ENCODE measurements at places on chromosomes 13 and 19.
A peak's percentile ranks its signal among the peaks of the same experiment; 100 is the strongest.

DNA sequence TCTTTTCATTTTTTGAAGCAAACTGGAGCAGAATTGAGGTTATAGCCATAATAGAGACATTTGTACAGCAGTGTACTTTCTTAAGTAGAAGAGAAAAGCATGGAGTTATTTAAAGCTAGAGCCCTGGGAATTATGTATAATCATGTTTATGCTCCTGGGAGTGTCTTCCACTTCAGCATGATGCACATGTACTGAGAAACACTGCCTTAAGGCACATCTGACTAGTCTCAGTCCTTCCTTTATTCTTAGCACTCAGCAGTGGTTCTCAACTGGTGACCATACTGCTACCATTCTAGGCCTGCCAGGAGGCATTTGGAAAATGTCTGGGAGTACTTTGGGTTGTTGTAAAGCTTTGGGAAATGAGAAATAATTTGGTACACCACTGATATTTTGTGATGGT, 45.8 kb downstream of the VWA8 start:
- no peak for DNase-seq

DNA sequence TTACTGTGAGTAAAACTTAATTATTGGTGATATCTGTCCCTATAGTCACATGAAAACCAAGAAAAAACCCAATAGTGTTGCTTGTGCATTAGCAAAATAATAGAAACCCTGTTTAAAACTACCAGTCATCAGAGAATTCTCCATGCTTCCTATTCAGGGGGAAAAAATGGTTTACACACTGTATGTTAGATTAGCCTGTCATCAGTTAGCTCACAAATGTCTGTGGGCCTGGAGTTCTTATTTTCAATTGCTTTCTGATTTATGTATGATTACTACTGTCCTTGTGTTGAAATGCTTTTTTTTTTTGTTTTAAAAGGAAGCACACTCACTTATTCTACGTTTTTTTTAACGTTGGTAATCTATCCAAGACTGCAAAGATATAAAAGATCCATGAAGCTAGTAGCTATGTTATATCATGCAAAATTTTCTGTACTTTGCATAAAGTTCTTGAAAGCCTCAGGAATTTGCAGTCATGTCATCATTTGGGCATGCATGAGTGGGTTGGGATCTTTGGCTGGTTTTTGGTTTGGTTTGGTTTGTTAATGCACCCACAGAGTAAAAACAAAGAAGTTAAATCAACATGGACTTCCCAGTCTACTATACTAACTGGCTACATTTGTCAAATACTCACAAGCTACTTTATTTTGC, 25.9 kb downstream of the RXFP2 start:
- DNase-seq: no peak

DNA sequence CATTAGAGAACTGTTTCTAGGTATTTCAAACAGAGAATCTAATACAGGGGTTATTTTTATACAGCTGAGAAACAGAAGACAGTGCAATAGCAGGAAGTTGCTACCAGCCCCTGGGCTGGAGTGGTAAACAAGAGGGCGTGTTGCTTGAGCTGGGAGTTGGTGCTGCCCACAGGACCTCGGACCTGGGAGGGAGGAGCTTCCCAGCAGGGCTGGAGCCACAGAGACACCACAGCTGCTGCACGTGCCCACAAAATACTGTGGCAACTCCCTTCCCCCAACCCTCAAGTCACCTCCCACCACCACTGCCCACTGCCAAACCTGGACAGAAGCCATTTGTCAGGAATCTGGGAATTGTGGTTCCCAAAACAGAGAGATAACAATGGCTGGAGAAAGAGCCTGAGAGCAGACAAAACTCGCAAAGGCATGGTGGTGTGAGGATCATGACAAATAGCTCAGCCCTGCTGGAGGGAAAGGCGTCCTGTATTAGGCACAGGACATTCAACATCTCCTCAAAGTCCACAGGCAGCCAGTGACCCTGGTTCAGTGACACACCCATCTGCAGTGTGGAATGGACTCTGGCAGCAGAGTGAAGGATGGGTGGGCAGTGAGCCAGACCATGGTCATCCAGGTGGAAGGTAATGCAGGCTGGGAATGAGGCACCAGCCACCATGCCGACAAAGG, 57.2 kb downstream of the SPATA13 start:
- peak; percentile 81 for DNase-seq

GRCh38 chr19:14473073-14473977, 1.8 kb downstream of the PTGER1 start:
- DNase-seq: peak; percentile 44

GRCh38 chr13:71876648-71877255, 9.7 kb upstream of the DACH1 start:
- no peak for DNase-seq

GRCh38 chr19:45542234-45542668, 35.0 kb downstream of the VASP start:
- no peak for DNase-seq

DNA sequence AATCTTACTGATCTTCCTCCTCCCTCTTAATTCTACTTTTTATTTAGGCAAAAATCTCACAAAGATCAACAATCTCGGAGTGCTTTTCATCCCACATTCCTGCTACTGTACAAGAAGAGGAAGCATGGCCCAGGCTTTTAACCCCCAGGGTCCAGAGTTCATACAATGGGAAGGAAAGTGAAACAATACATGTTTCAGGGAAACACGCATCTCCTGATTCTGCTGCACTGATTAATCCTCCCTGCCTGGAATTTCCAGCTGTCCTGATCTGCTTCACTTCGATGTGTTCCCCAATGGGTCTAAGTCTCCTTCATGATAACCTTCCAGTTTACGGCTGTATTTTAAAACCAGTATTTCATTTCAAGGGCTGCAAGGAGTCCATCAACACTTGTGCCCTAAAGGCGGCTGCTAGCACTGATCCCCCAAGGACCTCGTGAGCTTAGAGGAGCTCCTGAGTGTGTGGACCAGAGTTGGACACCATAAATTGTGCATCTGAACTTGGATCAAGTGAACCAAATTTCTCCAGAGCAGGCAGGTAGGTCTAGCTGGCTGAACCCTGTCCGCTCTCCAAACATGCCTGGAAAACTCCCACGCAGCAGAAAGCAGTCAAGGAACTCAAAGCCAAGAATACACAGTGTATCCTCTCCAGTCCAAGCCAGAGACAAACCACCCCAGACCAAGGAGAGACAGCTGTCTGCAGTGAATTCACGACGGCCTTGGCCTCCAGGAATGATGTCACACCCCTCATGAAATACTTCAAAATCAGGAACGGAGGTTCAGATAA, 44.3 kb downstream of the COL4A1 start:
- no peak for DNase-seq

- no peak for DNase-seq
Observed at GRCh38 chr19:3580156-3580934, 4.9 kb upstream of the GIPC3 start.

DNA sequence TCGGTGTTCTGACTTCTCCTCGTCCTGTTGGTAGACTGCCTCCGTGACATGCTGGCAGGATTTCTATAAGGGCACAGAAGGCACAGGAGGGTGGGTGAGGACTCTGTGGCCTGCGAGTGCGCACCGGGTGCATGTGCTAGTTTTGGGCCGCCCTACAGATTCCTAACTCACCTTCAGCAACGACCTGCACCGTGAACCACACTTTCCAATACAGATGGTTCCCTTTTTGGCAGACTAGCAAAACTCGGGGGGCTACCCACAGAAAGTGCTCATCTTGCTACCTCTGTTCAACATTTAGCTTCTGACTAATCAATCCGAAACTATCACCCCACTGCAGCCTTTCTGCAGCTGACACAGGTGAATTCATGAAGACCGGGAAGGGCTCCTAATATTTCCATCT, 14.1 kb upstream of the AMER2 start:
- DNase-seq: no peak

DNA sequence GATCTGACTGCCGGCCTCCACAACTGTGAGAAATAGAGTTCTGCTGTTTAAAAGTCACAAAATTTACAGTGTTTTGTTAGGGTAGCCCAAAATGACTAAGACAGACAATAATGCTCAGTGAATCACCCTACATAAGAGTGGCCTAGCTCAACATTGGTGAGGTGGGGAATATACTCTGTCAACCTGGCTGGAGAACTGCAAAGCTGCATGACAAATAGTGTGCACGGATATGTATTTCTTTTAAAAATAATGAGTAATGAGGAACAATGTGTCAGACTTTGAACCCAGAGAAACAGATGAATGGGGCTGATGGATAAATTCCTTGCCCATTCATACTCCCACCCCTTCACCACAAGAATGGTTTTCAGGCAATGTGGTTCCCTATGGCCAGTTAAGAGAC, 372.4 kb downstream of the SUCLA2 start:
- no peak for DNase-seq

DNA sequence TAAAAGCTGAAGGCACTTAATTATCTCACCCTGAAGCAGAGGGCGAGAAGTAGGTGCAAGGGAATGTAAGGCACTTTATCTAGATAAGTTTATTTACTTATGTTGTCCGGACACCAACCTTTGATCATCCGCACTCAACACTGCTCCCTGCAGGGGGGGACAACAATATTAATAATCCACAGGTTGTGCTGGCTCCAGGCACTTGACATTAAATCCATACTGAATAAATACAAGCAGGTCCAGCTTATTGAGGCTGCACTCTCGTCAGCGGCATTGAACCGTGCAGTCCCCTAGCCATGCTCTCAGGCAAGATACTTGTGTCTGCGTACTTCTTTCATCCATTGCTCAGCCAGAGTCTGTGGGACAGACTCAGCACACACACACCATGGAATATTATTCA, 374.5 kb upstream of the NBEA start:
- no peak for DNase-seq

GRCh38 chr19:8530061-8530679, 16.2 kb upstream of the ZNF414 start:
- no peak for DNase-seq
